Renal cortex interstitium (tissue), 15 donors: ENCODE measurements at places on chromosomes 3 and 15. TPM values are rescaled to one million over a fixed set of nuclear protein-coding genes. Genes with fewer than 3 reads are reported as not detected.

GRCh38 chr15:67358391-67358790 is 103.8 kb downstream of the IQCH start:
- no peak for DNase-seq

The CCDC39 gene
- polyA plus RNA-seq, result 4.6 TPM

The CCDC54 gene
- 0.11 TPM for polyA plus RNA-seq

The XXYLT1 gene
- polyA plus RNA-seq, result 35.5 TPM

The OXNAD1 gene
- 15.6 TPM for polyA plus RNA-seq

GRCh38 chr3:120077731-120078130 is 16.5 kb downstream of the GSK3B start:
- DNase-seq, result no peak
